ENCODE measurements at places on chromosomes 2 and 18.

- DNase-seq: no peak
Observed at GRCh38 chr2:76341439-76341838, 630.7 kb upstream of the GCFC2 start.

- no peak for DNase-seq
Observed at GRCh38 chr2:205752924-205753323, 70.6 kb downstream of the NRP2 start.

DNA sequence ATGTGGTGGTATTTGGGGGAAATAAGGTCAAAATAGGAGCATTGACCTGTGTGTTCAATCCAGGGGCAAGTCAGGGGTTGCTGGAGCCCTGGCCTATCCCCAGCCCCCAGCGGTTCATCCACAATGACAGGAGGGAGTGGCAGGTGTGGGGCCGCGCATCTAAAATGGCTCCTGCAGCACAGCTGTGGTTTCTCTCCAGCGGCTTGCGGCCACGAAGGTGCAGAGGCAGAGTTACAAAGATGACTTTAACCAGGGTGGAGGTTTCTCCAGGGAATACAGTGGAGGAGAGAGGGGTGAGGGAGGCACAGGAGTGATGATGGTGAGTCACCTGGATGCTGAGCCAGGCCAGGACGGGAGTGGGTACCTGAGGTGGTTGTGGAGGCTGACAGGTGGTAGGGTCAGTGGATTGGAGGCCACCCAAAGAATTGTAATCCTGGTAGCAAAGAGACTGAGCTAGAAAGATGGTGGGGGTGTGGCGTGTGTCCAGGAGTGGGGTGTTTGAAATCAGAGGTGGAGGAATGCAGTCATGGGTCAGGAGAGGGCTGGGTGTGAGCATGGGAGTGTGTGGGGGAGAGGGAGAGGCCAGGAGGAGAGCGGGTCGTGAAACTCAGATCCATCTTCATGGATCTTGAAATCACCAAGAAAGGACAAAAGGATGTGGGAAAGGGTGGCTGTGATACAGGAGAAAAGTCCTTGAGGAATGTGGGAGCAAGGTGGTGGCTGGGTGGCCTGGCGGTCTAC, 83.2 kb downstream of the CTIF start:
- DNase-seq: no peak

DNA sequence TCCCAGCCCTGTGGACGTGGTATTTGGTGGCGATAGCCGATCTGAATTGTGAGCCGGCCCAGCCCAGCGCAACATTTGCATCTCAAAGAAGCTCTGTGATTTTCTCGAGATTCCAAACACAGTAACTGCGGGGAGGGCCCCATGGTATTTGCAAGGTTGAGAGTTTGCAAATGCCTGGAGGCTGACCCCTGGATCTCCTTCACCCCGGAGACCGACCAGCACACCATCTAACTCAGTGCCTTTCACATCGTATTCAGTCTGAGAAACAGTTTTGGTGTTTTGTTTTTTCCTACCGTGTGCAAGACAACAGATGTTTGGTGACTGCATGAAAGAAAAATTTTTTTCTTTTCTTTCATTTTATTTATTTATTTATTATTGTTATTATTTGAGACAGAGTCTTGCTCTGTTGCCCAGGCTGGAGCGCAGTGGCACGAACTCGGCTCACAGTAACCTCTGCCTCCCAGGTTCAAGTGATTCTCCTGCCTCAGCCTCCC, 40.3 kb downstream of the MYCN start:
- DNase-seq: no peak

DNA sequence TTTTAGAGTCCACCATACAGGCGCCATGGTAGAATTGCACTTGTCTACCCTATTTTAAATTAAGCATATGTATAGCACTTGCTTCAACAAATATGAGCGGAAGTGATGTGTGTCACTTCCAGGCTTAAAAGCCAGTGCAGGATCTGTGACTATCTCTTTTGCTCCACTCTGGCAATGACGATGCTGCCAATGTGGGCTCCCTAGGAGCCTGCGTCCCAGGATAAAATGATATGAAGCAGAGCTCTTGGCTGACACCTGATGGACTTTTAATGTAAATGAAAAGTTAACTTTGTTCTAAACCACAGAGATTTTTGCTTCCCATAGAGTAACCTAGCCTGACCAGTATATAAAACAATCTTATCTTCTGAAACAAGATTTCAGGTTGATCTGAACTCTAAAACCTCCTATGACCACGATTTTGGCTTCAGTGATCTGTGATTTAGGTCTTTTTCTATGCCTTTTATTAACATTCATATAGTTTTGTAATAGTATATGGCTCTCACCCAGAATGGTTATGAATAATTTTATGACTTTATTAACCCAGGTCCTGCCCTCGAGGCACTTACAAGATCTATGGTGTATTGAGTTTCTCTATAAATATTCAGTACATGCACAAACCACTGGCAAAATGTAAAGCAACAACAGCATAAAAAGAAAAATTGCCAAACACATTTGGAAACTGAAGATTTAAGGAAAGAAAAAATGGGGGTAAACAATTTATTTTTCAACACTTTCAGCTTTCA, 422.5 kb upstream of the PIK3C3 start:
- no peak for DNase-seq

GRCh38 chr2:61943251-61943650, 37.8 kb downstream of the COMMD1 start:
- DNase-seq: no peak

DNA sequence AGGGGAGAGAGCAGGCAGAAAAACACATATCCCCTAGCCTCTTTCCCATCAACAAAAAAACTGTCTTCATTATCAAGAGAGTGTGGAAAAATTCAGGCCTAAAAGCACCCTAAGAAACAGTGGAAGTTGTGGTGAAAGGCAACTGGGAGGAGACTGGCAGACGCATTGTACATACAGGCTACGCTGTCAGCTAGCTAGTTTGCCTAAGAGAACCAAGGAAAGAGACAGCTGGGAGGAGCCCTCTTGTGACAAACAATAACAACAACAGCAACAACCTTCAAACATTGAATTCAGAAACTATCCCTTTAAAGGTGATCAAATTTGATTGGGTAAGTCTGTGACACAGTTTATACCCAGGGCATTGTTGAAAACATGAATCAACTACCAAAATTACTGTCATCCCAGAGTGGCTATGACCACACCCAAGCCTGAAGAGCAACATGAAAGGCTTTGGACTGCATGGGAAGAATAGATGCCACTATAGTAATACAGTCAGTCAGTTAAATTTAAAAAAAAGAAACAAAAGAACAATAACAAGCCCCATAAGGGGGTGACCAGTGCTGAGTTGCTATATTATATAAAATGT, 88.9 kb upstream of the CRIM1 start:
- DNase-seq: no peak

GRCh38 chr2:179272406-179273192, 8.0 kb upstream of the SESTD1 start:
- peak; percentile 54 for DNase-seq

DNA sequence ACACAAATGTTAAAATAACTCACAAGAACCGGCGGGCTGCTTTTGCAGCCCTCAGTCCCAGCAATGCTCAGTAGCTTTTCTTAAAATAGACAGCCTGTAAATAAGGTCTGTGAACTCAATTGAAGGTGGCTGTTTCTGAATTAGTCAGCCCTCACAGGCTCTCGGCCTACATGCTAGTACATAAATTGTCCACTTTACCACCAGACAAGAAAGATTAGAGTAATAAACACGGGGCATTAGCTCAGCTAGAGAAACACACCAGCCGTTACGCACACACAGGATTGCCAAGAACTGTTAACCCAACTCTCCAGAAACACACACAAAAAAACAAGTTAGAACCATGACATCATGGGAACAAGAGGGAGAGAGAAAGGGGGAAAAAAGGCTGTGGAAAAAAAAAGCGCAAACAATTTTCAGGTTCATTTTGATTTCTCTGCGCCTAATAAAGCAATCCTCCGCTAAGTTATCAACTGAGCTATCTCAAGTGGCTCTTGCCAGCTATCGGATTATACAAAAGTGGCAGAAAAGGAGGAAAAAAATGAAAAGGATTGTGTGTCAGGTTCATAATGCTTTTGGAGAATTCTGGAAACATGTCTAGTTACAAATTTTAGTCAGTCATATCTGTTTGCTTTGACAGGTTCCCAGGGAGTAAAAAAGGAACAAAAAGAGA, 89.1 kb downstream of the ZEB2 start:
- peak; percentile 38 for DNase-seq

DNA sequence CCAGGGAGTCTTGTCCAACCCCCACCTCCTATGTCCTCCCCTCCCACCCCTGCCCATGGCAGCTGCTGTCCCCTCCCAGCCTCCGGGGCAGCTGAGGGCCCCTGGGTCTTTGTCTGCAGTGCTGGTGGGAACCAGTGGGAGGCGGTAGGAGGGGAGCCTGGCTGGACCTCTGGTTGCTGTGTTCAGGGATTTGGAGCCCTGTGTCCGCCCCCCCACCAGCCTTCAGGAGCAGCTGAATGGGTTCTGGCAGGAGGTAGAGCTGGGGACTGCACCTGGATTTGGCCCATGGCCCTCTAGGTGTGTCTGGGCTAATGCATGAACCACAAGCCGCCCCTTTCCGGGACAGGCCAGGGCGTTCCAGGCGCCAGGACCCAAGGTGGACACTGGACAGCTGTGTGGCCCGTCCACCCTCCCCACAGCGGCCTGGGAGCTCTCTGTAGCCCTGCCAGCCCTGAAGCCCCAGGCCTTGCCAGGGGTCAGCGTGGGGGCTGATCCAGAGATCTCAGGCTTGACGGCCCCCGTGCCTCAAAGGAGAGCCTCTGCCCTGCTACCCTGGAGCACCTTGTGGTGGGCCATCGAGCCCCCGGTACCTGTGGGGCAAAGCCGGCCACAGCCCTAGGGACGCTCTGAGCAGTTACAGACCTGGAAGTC, 25.4 kb downstream of the GPC1 start:
- DNase-seq: no peak

GRCh38 chr18:43875511-43875910, 598.2 kb upstream of the SYT4 start:
- no peak for DNase-seq

DNA sequence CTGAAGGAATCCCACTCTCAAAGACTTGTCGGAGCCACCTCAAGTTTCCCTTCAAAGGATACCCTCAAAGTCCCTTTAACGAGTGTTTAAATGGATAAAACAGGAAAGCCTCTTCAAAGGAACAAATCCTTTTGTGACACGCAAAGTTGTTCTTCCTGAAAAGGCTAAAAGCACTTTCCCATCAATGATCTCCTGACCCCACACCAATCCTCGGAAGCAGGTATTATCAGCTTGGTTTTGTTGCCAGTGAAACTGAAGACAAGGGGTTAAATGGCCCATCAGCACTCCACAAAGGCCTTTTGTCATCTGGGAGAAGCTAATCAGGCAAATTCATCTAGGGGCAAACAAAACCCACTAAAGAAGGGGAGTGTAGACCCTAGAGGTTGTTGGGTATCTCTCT, 418.0 kb upstream of the ID2 start:
- no peak for DNase-seq

DNA sequence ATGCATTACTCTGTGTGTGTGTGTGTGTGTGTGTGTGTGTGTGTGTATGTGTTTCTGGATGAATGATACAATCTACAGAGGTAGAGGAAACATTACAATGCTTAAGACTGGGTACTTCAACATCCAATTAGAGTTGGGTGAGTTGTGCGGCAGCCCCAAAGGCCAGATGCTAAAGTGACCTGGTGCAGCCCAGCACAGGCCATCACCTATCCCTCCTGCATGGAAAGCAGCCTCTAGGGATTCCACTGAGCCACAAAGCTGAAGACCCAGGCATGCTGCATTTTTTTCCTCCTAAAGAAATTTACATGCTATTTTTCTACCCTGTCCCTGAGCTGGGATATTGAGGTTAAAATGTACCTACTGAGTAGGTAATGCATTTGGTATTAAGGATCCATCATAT, 79.1 kb upstream of the ETAA1 start:
- no peak for DNase-seq

- no peak for DNase-seq
Observed at GRCh38 chr18:24130494-24130893, 8.4 kb upstream of the CABYR start.

DNA sequence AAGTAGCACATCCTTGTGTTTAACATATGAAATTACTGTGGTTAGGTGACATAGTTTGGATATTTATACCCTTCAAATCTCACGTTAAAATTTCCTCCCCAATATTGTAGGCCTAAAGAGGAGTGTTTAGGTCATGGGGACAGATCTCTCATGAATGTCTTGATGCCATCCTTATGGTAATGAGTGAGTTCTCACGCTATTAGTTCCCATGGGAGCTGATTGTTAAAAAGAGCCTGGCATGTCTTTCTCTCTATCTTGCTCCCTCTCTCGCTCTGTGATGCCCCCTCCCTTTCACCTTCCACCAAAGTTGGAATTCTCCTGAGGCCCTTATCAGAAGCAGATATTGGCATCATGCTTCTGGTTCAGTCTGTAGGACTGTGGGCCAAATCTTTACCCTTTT, 660.1 kb downstream of the ADCYAP1 start:
- DNase-seq: no peak

DNA sequence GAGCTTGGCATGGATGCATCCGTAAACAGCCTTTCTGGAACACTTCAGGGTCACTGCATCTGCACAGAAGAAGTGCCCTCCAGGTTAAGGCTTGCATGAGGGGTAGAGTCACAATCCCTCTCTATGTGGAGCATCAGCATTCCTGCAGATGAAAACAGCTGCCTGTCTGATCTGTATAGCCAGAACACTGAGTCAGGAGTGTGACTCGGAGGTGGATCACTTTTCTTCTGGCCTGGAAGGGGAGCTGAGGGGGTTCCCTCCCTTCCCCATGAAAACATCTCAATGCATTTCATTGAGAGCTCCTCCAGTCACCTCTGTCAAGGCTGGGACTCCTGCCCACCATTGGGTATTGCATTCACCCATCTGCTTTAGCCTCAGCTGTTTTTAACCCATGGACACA, 72.5 kb upstream of the SERPINE2 start:
- DNase-seq: no peak

DNA sequence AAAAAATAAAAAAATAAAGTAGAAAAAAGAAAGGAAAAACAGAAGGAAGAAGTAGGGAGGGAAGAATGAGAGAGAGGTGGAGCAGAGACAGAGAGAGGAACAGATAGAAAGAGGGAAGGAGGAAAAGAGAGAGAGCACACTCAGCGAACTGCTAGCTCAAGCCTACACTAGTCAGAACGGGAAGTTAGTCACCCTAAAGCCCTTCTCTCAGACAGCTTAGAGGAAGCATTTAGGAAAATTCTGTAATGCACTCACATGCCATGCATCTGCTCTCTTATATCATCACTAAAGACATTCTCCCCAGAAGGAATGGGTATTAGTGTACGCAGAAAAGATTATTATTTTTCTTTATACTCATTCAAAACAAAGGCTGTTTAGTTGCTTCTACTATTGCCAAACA, 68.1 kb upstream of the SULT1C3 start:
- DNase-seq: no peak

DNA sequence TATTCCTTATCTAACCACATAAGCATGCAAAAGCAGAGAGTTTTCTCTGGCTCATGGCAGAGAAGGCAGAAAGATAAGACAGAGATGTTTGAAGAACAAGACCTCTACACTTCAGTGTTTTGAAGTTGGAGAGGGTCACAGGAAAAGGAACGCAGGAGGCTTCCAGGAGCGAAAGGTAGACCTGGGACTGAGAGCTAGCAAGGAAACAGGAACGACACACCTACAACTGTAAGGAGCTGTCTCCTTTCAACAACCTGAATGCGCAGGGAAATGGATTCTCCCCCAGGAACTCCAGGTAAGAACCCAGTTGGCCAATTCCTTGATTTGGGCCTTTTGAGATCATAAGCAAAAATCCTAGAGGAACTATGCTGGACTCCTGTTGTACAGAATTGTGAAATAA, 746.6 kb upstream of the DDX18 start:
- DNase-seq: no peak

Data from hindlimb muscle (tissue), 1 donor.